Stimulated activated CD8-positive, alpha-beta memory T cell treated with anti-CD3 and anti-CD28 coated beads, Interleukin-15, amount 100 ng/mL, for 4 hours (primary cell): ENCODE measurements at places on chromosomes 1 and 21.

DNA sequence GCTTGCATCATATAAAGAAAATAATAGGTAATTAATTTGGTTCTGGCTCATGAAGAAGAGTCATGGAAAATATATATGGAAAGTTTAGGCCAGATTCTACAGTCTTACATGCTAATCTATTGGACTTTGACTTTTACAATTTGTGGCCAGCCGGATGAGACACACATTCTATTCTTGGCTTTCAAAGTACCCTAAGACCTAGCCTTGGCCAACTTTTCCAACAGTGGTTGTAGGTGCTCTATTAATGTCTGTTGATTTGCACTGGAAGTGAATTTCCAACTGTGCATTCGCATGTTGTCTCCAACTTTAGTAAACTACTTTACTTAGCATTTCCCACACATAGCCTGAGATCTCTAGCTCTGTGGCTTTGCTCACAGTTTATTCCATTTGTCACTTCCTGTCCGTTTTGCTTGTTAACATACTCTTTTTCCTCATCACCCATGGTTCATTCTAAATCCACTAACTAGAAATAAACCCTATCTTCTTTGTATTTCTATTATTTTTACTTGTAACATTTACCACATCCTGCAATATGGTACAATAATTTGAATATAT, 644.0 kb downstream of the PTPRC start:
- no peak for DNase-seq

GRCh38 chr1:199303035-199303434, 664.2 kb downstream of the PTPRC start:
- no peak for DNase-seq

GRCh38 chr1:230422221-230422981, 3.7 kb downstream of the PGBD5 start:
- no peak for DNase-seq

GRCh38 chr1:61184714-61185106, 102.3 kb downstream of the NFIA start:
- DNase-seq, result no peak

GRCh38 chr1:53361541-53361961, 33.7 kb upstream of the LRP8 start:
- DNase-seq, result no peak

GRCh38 chr1:186420923-186421322, 40.0 kb downstream of the PDC start:
- DNase-seq, result no peak

DNA sequence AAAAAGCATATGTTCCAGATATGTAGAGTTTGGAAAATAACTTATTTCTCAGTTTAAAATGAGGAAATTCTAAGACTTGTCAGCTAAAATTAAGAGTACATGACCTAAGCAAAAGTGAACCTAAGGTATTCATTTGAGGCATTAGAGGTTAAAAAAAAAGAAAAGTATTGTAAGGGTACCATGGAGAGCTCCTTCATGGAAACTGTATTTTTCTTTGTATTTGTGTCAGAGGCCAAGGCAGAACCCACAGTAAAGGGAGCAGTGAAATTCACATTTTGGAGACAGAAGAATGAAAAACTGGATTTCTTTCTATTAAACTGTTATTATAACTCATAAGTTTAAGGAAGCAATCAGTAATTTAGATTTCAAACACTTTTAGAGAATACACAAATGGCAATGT, 1494.8 kb downstream of the KCNT2 start:
- no peak for DNase-seq

GRCh38 chr1:112251766-112252506, 144.1 kb upstream of the CTTNBP2NL start:
- DNase-seq, result no peak

DNA sequence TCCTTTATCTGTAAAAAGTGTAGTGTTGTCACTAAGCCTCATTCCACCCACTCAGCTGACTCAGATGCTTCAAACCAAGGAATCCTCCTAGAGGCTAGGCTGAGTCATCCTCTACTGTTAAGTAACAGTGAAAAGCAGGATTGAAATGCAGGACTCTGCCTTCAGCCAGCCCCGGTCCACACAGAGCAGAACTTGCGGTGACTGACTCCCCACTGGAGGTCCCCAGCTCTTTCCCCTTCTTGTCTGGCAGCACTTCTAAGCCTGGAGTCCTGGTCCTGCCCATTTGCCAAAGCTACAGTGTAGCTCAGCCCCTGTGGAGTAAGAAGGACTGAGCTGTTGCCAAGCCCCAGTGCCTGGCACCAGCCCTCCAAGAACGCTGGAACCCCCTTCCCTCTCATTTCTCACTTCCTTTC, 1.7 kb downstream of the RAB7B start:
- DNase-seq, result no peak

- no peak for DNase-seq
Measured at GRCh38 chr1:197924516-197925123, 7.4 kb downstream of the LHX9 start.

- no peak for DNase-seq
Measured at GRCh38 chr1:151639466-151639865, 27.6 kb downstream of the SNX27 start.

- no peak for DNase-seq
Measured at GRCh38 chr1:15192916-15193550, 39.5 kb downstream of the TMEM51 start.

- DNase-seq, result no peak
Measured at GRCh38 chr1:245797592-245798348, 643.0 kb downstream of the KIF26B start.

DNA sequence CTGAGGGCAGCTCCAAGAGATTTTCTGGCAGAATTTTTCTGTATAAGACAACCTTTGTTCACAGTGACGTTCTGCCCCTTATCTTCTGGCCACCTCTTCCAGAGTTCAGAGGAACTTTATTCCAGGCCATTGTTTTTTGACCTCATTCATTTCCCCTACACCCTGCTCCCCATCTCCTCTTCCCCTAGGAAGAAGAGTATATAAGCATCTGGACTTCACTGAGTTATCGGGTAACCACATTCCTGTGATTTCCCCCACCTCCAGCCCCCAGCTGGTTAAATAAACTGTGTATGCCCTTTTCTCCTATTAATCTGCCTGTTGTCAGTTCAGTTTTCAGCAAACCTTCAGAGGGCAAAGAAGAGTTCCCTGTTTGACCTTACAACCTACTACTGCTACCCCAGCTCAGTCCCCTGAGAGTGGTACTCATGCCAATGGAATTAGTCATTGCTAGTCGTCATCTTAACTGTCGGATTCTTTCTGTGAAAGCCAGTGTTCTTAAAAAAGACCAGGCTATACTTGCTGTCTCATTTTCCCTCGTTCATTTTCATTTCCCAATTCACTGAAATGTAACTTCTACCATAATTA, 14.3 kb upstream of the ALG14 start:
- DNase-seq, result no peak

DNA sequence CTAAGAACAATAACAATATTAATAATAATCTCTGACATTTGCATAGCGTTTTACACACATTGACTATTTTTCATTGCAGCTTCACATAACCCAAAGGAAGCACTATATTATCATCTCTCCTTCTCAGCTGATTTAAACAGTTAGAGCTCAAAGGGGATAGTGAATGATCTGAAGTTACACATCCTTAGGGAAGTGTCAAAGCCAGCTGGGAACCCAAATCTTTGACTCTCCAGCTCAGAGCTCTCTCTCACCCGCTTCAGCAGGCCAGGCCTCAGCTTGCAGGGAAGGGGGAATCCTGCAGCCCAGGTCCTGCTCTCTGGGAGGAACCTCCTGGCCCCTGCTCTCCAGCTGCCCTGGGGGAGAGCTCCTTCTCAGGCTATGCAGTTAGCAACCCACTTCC, 26.3 kb downstream of the PLEKHA6 start:
- DNase-seq, result no peak

DNA sequence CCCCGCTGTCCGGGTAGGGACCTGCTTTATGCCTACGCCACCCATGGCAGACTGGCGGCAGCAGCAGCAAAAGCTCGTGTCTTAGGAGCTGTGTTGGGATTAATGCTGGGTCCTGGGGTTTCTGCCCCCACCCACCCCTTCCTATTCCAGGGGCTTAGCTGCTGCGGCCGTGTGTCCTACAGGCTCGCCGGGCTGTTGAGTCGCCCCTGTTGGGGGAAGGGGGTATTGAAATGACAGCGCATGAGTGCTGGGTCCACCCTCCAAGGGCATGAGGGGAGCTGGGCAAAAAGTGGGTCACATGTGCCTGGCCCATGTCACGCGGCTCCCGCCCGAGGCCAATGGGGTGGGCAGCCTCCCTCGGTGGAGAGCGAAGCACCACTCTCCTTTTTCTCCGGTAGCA, 118.3 kb upstream of the COL6A1 start:
- DNase-seq, result no peak

DNA sequence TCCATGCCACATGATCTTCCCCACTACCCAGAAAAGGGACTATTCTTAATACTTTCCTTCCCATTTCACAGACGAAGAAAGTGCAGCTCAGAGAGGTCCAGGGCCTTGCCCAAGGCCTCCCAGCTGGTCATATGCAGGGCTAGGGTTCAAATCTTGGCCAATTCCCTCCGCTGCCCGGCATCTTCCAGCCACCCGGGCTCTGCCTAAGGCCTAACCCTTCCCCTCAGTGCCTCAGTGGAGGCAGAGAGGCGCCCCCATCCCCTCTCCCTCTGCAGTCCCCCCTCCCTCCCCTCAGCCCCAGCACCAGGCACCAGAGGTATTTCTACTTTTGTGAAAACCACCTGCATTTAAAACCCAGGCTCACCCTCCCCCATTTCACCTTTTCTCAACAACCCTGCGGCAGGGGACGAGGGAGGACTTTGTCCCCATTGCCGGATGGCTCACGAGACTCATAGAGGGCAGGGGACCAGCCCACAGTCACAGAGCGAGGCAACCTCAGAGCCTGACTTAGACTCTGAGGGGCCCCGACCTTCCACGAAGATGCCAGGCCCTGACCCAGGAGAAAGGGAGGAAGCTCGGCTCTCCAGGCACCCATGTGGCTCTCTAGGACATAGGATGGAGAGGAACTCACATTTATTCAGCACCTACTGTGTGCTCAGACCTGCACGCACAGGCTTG, 12.3 kb downstream of the LAPTM5 start:
- no peak for DNase-seq

DNA sequence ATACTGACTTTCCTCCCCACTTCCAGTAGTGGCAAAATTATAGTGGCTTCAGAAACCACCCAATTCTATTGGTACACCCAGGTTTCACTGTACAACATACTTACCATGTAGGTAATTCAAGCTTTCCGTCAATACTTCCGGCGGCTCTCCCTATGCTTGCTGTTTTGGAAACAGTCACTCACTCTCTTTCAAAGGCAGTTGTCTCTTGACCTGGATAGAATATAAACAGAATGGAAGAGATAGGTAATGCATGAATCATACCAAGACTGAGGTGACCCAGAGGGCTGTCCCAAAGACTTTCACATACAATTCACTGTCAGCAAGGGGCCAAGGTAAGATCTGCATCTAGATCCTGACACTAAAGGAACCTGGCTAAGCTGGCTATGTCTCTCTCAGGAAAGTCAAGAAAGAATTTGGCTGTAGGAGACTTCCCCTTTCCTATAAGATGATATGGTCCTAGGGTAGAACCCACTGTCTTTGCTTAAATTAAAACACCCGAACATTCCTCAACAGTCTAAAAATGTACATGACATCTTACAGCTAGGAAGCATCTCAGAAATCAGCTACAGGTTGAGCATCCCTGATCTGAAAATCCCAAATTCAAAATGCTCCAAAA, 59.6 kb downstream of the LUZP1 start:
- DNase-seq, result no peak

GRCh38 chr21:31543191-31543590, 116.3 kb upstream of the SOD1 start:
- no peak for DNase-seq

- no peak for DNase-seq
Measured at GRCh38 chr21:38258521-38259485, 2.0 kb downstream of the KCNJ15 start.

- no peak for DNase-seq
Measured at GRCh38 chr1:109621379-109622136, 1.9 kb downstream of the AMPD2 start.

DNA sequence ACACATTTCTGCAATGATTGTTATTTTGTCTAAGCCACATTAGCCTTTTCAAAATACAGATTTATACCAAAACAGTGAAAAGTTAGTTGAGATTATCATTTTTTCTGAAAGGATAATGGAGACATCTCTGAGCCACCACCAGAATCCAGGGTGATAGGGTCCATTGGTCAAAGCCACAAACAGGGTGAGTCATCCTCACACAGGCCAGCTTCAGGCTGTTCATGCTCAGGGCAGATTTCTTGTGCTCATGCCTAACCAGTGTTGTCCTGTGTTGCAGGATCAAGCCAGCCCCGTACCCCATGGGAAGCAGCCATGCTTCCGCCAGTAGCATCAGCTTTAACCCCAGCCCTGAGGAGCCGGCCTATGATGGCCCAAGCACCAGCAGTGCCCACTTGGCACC, 13.4 kb downstream of the ELOA start:
- DNase-seq, result no peak

DNA sequence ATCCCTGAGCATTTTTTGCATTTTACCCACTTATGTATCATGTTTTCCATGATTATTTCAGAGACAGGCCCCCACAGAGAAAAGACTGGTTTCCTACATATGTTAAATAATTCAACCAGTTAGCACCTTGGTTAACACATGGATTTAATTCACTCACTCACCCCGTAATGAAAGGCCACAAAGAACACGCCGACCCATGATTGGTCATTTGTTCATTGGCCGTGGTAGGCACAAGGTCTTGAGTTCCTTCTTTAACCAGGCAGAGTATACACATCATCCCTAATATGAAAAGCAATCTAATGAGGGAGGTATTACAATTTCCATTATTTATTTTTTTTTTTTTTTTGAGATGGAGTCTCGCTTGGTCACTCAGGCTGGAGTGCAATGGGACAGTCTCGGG, 50.6 kb downstream of the RPS6KA1 start:
- DNase-seq, result no peak

- no peak for DNase-seq
Measured at GRCh38 chr1:99970713-99971255, 988 bp downstream of the SLC35A3 start.

DNA sequence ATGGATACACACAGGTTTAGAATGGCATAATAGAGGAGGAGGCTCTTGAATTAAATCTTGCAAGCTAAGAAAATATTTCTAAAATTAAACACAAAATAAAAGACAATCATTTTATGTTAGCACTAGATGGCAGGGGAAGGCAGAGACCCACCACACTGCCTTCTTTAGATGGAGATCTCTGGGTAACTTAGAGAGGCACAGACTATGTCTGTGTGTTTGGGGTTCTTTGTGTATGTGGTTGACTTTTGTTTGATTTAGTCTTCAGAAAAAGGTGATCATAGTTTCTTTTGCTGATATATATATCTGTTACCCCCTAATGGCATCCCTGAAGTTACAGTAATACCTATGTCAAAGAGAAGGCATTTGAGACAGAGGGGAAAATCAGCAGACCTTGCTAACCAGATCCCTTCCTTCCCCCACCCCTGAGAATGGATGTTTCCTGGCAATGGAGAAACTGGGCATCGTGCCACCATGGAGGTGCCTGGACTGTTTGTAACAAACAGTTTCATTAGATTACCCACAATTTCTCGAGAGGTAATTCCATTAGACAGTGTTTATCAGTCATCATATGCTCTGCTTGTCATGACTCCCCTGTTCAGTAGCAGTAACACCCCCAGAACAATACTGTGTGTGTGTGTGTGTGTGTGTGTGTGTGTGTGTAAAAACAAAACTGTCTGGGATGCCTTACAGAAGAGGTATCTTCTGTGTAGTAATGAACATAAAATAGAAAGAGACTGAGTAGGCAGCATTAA, 228.3 kb upstream of the DEPDC1 start:
- no peak for DNase-seq
